Stimulated activated CD8-positive, alpha-beta memory T cell treated with anti-CD3 and anti-CD28 coated beads, Interleukin-7, amount 100 ng/mL, for 1 hour (primary cell): ENCODE measurements at places on chromosomes 2 and 18.

DNA sequence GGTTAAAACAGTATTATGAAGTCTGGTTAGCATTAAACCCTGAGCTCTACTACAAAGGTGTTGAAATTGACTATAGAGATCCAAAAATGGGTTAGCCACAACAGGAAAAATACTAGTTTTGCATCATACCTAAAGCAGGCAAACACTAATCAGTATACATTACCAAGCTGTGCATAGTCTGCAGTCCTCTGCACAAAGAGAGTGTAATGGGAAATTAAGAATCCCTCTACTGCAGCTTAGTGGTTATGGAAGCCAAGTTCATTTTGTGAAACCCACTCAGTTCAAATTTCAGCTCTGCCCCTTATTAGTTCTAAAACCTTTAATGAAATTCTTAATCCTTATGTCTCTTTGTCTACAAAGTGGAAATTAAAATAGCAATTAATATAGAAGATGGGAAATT lies 192.1 kb downstream of the MBD2 start:
- no peak for DNase-seq

- no peak for DNase-seq
These were observed 60.0 kb upstream of the KLF7 start for GRCh38 chr2:207225773-207226172.

DNA sequence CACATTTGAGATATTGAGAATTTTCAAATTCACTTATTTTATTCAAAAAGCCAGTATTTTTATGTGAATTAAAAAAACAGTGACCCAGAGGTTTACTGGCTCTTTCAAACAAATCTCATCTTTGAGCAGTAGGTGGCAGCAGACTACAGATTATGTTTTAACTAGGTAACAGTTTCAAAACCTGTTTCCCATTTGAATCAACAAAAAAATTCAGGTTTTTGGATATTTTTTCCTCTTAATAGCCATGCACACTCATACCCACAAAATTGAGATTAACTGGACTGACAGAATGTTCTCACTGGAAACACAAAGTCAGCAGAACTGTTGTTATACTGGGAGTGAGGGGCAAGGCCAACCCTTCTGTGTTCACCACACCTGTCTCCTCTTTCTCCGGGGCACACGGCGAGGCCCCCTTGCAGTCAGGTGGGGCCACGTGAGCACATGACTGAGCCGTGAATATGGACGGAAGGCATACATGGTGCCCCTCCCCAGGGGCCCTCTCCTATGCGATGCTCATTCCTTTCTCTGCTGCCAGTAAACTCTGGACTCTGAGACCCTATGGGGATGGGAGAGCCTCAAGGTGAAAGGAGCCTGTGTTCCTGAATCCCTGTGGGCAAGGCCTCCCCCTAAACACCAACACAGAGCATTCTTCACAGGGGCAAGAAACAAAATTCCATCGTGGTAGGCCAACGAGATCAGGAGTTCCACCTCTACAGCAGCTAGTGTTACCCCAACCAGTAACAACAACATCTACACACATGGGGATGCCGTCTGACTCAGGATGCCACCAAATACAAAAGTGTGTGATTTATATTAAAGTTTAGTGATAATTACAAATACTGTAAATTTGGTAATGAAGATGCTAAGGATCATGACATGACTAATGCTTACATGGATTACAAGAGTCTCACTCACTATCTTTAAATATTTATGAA lies 80.4 kb downstream of the LPIN2 start:
- no peak for DNase-seq

DNA sequence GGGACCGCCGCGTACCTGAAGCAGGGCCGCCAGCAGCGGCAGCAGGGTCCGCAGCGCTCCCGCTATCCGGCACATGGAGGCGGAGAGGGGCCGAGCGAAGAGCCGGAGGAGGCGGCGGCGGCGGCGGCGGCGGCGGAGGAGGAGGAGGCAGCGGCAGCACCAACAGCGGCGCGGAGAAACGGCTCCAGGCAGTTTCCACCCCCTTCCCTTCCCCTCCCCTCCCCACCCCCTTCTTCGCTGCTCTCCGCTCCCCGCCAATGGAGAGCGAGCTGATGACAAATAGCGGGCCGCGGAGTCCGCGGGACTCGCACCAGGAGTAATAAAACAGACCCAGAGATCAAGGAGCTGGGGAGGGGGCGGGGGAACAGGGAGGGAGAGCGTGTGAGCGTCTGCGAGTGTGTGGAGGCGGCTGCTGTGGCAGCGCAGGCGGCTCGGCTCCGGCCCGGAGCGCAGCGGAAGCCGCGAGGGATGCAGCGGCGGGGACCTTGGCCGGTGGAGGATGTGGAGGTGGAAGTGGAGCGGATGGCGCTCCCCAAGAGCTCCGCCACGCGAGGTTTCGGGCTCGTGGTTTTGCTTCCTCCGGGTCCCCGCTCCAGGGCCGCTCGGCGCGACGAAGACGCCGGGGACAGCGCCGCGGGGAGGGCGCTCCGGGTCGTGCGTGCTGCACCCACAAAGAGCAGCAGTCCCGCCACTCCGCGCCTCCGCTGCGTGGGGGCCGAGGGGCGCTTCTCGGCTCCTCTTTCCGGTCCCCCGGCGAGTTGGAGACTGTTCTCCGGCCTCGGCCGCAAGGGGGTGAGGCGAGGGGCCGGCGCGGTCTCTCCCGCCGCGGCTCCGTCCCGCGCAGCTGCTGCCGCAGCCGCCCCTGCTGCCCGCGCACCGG lies at the start of gene CDH2:
Gene CDH2 (minus strand): TSS at position 183 of the 880 bp plus-strand sequence. CDS start 108 bp downstream, at position 75.
- no peak for DNase-seq

DNA sequence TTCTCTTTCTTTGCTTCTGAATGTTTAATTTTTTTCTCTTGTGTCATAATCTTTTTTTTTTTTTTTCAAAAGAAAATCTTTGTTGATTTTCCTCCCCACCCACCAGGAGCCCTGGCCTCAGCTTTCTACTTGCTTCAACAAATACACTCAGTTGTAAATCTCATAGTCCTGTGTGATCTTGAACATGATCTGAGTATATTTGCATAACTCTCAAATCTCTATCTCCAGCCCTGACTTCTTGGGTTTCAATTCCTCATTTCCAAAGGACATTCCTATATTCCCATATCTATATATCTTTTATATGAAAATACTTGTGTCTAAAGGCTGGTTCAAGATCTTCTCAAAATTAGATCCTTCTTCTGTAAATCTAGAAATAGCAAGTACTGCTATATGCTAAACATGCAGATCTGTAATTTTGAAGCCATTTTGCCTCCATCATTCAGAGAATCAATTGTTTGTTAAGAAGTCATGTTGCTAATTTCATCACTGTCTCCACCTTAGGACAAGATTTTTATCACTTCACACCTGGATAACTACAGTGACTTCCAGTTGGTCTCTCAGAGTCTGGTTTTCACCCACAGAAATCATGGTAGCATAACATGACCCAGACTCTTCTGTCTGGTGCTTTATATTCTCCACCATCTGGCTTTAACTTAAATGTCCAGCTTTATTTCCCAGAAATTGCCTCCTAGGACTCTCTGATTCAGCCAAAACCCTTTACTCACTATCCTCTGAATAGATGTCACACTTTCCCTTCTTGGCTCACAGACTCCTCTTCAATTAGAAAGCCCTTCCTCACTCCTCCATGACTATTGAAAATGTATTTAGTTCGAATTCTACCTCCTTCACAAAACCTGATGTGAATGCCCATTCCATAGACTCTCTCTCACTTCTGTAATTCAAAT lies 98.1 kb downstream of the ZEB2 start:
- DNase-seq, result no peak

- DNase-seq, result no peak
These were observed 487.6 kb downstream of the TMEM182 start for GRCh38 chr2:103249462-103249861.

- peak; percentile 97 for DNase-seq
These were observed at the start of gene ASXL2 for GRCh38 chr2:25878361-25879132. TSS of gene ASXL2 (minus strand) at chr2:25878487. CDS start at chr2:25878222, 265 bp downstream.

DNA sequence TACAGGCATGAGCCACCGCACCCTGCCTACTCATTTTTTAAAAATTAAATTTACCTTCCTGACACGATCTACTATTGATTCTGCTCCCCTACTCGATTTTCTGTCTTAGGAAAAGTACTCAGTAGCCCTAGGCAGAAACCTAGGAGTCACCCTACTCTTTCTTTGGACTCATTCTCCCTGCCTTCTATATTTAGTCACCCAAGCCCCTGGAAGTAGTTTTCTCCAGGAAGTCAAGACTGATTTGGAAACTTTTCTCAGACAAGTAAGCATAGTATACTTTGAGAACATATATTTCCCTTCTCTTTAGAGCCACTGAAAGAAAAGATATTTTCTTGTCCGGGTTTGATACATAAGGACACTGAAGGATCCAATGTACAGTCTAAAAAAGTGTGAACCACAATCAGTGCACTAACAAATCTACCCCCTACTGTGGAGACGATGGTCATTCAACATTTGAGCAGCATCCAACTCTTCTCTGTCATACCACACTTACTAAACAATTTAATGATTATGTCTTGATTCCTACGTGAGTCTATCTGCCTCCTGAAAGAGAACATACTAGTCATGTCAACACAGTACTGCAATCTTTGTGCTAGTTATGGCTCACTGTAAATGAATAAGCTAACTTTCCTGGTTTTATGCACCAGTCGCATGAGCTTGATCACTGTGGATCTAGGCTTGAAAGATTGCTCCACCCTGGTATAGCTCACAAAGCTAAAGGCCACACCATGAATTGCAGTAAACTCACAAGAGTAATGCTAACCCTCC lies 19.8 kb downstream of the YWHAQ start:
- DNase-seq, result no peak

DNA sequence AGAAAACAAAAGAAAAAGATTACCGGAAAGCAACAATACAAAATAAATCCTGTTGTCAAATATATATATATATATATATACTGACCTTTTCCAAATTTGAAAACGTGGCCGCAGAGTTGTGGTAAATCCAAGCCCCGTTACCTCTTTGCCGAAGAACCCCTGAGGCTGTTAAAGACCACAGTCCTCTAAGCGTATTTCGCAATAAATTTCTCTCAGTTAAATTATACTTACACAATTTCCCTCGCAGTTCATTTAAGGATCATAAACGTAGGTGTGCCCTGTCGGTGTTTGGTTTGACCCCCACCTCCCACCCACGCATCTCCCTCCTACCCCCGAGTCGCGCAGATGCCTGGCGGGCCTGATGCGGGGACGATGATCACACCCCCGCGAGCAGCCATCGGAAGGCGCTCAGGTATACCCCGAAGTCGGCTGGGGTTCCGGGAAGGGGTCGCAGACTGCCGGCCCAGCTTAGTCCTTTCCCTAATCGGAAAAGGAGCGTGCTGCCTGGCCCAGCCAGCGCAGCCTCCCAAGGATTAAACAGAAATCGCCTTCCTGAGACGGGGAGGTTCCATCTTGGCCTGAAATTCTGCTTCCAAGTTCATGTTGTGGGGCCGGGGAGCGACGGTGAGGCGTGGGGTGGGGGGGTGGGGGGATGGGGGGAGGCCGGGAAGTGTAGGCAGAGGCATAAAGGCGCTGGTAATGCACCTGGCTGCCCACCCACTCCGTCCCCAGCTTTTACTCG lies 2.9 kb upstream of the MEIS1 start:
- no peak for DNase-seq

- DNase-seq, result no peak
These were observed 418.0 kb upstream of the TNP1 start for GRCh38 chr2:217277646-217278398.
